Left kidney (tissue), 8 donors: ENCODE measurements at places on chromosomes 11 and 22. TPM values are rescaled to one million over a fixed set of nuclear protein-coding genes. Genes with fewer than 3 reads are reported as not detected.

The CCDC116 gene
- 0.58 TPM for polyA plus RNA-seq

DNA sequence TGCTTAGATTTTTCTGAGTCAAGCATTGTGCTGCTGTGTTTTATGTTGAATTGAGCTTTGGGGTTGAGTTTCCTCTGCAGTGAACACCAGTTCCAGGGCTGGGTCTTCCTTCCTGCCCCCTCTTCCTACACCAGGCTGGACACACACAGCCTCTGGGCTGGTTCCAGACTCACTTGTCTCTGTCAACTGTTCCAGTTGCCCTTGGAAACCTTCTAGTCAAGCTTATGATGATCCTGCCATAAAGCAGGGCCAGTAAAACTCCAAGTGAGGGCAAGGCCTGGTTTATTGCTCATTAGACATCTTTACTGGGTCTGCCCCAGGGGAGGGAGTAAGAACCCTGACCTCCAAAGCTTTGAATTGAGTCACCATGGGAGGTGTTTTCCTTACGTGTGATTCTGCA lies 61.1 kb downstream of the KIAA1671 start:
- DNase-seq = no peak

- no peak for DNase-seq
These were observed 72.0 kb downstream of the LARGE1 start for GRCh38 chr22:33848251-33848650.

DNA sequence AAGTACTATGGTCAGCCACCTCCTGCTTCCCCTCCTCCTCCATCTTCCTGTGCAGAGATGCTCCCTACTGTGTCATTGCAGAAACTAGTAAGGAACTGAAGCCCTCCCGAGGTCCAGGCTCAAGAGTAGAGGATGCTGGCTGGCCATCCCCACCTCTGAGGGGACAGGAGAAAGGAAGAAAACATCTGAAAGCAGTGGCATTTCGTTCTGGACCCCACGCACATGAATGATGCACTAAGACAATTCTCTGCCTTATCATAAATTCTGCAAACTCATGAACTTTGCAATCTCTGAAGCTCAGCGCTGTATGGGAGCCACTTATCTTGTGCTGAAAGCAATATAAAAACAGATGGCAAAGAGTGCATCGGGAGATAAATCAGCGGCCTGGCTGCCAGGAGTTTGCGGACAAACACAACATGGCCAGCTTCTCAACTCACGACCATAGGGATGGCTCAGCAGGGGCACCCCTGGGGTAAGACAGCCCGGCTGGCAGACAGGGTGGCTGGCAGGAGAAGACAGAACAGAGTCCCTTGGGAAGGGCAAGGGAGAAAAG lies 306.4 kb downstream of the NXPE2 start:
- DNase-seq = no peak

The NLRP14 gene
- polyA plus RNA-seq = 0.83 TPM

DNA sequence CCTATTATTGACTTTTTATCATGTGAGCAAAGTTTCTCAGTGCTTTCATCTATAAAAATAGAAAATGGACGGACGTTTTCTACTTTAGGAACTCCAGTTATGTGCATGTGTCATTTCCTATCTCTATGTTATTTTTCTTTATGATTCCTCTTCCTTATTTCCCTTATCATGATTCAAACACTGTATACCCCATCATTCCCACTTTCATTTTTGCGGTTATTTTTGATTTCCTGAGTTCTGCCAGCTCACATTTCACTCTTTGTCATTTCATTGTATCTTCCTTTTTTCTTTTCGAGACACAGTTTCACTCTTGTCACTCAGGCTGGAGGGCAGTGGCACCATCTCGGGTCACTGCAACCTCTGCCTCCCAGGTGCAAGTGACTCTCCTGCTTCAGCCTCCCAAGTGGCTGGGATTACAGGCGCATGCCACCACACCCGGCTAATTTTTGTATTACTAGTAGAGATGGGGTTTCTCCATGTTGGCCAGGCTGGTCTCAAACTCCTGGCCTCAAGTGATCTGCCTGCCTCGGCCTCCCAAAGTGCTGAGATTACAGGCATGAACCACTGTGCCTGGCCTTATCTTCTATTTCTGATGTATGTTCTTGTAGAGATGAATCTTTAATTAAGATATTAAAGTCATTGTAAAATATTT lies 21.5 kb downstream of the C11orf58 start:
- DNase-seq = no peak

GRCh38 chr11:91066456-91067047 lies 843.7 kb upstream of the CHORDC1 start:
- DNase-seq = no peak

DNA sequence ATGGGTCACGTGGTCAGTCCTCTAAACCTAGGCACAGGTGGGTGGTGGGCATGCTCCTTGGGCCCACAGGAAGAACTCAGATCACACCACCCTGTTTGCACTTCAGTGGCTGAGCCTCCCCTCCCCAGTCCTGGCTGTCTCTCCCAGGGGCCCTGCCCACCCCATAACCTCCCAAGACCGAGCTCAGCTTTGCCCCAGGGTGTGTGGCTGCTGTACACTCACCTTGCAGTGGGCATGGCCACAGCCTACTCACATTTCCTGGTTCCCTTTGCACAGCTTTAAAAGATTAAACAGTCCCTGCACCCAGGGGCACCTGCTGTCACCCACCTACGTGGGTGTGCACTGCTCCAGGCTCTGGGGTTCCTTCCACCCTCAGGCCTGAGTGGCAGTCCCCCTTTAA lies 13.8 kb downstream of the TRIOBP start:
- no peak for DNase-seq

DNA sequence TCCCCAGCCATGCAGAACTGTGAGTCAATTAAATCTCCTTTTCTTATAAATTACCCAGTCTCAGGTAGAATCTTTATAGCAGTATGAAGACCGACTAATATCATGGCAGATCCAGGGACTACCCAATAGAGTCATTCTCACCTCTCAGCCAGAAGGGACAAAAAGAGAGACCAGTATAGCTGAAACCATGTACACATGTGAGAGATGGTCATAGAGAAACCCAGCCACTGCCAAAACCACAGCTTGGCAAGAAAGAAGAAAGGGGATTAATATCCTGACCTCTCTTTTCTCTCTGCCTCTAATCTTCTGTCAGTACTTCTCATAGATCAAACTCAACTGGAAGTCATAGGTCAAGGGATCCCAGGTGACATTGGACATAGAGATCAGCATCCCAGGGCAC lies 109.8 kb downstream of the CCDC34 start:
- no peak for DNase-seq

GRCh38 chr22:27718186-27719035 lies 83.1 kb downstream of the MN1 start:
- DNase-seq = no peak

The OR4C6 gene
- not detected for polyA plus RNA-seq

DNA sequence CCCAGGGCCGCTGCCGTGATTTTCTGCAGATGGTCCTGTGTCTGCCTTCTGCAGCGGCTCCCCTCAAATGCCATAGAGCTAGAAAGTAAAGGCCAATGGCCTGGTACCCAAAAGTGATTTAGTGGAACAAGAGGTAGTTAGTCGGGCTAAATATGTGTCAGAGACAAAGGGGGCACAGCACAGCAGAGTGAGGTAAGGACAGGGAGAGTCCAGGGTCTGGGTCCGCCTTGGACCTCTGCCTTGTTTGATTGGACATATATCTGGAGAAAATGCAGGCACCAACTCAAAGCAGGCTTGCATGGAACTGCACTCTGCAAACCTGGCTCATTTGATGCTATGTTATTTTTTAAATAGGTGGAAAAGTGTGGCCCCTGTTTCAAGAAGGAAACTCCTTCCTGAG lies 249.6 kb upstream of the B3GAT1 start:
- DNase-seq = no peak

The MMP7 gene
- 26.0 TPM for polyA plus RNA-seq

GRCh38 chr11:93529707-93530467 lies 13.3 kb downstream of the SMCO4 start:
- DNase-seq = no peak
